Aorta (tissue), 5 donors: ENCODE measurements at places on chromosomes 11 and 22. TPM values are rescaled to one million over a fixed set of nuclear protein-coding genes. Genes with fewer than 3 reads are reported as not detected.

DNA sequence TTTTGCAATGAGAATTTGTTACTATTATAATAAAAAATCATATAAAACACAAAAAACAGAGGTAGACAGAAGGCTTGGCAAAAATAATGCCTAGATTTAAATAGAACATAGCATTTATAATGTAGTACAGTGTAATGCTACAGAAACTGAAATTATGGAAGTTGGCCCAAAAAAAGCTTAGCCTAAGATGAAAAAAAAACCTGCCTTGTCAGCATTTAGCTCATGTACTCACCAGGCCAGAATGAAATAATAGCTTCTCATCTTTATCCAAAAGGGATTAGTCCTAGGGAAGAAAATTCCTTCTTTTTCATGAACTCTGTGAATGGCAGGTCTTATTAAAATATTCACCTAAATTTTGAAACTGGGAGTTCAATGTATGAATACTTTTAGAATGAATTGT lies 951.1 kb downstream of the LRRC4C start:
- H3K27ac ChIP-seq = no peak overlapping the region
- H3K4me3 ChIP-seq = no peak overlapping the region
- no peaks in the 10 kb centered on the region for H3K36me3 ChIP-seq
- DNase-seq = no peak

DNA sequence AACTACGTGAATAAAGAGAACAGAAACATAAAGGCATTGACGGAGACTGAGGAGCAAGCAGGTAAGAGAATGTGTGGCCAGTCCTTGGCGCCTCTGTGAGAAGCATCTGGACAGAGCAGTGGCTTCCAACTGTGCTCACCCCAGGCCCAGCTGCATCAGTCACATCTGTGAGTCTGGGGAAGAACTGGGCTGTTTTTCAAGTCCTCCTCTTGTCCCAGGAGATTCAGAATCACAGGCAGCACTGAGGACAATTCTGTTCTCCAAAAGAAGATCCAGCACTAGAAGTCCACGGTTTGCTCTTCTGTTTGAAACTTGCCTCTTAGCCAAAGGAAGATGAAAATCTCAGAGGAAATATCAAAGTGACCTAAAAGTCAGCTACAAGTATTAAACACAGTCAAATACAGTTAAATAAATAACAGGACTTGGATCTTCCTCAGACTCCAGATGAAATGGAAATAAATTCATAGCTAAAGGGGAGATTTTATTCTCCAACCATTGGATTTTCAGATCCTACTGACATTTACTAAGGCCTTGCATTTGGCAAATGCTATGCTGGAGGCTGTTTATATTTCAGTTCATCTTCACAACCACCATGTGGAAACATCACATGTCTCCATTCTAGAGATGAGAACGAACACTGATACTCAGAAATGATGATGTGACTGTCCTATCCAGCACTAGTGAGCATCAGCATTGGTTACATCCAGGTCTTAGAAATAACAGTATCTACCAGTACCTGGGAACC lies 14.1 kb downstream of the FAM181B start:
- H3K27ac ChIP-seq = no peak overlapping the region
- no peaks in the 10 kb centered on the region for H3K36me3 ChIP-seq
- DNase-seq = no peak
- H3K4me1 ChIP-seq = peaks cover 13% of the 10 kb centered on the region
- no peaks in the 10 kb centered on the region for H3K27me3 ChIP-seq

- DNase-seq = no peak
- no peaks in the 10 kb centered on the region for H3K36me3 ChIP-seq
- no peaks in the 10 kb centered on the region for H3K27me3 ChIP-seq
- H3K27ac ChIP-seq = no peak overlapping the region
- no peaks in the 10 kb centered on the region for H3K4me1 ChIP-seq
- no peak overlapping the region for H3K4me3 ChIP-seq
Measured at GRCh38 chr11:63504933-63505586, 824 bp upstream of the LGALS12 start.

DNA sequence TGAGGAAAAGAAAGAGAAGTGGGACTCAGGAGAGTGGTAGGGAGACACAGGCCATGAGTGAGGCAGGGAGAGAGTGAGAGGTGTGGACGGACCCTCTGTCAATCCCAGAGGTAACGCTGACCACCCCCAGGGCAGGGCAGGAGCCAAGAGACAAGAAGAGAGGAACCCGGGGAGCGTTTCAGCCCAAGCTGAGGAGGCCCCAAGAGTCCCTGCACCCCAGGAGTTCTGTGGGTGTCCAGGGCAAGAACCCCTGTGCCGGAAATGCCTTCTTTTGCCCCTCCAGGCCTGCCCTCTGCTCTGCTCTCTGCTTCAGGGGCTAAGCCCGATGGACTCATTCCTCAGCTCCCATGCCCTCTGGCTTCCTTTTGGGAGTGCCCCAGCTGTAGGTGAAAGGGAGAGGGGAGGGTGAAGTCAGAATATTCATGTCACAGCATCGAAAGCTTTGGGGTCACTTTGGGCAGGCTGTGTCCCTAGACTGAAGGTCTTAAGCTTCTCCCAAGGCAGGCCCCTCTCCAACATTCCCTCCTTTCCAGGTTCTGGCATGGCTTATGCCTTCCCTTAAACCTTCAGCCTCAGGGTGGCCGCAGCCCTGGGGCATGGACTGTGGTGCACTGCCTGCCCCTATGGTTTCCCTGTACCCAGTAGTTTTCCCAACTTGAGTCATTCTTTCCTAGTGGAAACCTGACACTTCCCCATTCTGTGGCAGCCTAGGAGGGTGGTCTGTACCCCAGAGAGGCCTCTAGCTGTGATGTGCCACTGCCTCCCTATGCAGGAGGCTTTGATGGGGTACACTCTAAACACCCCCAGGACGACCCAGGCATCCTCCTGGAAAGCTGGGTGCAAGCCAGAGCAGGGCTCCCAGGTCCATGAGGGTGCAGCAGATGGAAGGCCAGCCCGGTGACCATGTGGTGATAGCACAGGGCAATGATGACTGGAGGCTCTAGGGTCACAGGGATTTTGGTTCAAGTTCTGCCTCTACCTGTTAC lies 27.1 kb downstream of the MYEOV start:
- H3K4me1 ChIP-seq = peaks cover 11% of the 10 kb centered on the region
- no peaks in the 10 kb centered on the region for H3K36me3 ChIP-seq
- no peak for DNase-seq

DNA sequence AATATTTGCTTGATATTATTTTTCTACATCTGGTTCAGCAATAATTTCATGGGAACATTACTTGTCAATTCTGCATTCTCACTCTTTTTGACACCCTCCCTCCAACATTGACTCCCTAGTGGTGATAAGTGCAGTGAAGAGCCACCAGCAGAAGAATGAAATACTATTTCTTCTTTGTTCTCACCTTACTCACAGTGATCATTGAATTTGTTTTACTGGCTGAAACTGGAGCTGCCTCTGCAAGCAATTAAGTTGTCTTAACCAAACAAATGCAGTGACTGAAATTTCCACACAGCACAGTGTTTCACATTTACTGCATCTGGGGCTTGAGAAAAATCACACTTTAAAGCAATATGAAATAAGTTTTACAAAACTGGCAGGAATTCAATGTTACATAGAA lies 189.8 kb downstream of the JRKL start:
- H3K27me3 ChIP-seq = no peaks in the 10 kb centered on the region
- no peaks in the 10 kb centered on the region for H3K36me3 ChIP-seq
- H3K27ac ChIP-seq = no peak overlapping the region
- no peak for DNase-seq
- H3K4me3 ChIP-seq = no peak overlapping the region

DNA sequence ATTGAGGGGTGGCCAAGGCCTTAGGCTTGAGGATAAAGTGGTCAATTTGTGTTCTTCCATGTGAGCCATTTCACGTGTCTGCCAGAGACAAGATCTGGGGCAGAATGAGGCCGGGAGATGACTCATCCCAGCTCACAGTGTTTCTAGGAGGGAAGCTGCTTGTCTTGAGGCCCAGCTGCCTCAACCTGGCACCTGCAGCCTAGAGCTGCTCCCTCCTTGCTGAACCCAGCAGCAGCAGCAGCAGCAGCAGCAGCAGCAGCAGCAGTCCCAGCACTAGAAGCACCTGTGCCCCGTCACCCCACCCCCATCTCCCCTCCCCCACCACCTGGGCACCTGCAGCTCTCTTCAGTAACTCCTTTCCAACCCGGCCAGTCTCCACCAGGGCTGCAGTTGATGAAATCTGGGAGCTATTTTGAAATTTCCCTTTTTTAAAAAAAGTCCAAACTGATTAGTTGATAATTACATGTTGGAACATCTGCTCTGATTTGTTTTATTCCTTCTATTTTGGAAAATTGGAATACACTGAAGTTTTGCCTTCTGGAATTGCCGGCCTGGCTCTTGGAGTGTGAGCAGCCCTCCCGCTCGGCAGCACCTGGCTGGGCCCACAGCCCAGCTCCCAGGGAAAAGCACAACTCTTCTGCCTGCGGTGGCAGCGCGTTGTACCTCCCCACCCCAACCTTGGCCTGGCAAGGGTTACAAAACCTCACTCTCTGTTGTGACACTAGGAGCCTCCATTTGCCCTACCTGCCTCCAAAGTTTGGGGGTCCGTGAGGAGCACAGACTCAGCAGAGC lies 143.5 kb downstream of the NXPE2 start:
- H3K27me3 ChIP-seq = no peaks in the 10 kb centered on the region
- H3K27ac ChIP-seq = no peak overlapping the region
- no peak for DNase-seq
- H3K36me3 ChIP-seq = no peaks in the 10 kb centered on the region

DNA sequence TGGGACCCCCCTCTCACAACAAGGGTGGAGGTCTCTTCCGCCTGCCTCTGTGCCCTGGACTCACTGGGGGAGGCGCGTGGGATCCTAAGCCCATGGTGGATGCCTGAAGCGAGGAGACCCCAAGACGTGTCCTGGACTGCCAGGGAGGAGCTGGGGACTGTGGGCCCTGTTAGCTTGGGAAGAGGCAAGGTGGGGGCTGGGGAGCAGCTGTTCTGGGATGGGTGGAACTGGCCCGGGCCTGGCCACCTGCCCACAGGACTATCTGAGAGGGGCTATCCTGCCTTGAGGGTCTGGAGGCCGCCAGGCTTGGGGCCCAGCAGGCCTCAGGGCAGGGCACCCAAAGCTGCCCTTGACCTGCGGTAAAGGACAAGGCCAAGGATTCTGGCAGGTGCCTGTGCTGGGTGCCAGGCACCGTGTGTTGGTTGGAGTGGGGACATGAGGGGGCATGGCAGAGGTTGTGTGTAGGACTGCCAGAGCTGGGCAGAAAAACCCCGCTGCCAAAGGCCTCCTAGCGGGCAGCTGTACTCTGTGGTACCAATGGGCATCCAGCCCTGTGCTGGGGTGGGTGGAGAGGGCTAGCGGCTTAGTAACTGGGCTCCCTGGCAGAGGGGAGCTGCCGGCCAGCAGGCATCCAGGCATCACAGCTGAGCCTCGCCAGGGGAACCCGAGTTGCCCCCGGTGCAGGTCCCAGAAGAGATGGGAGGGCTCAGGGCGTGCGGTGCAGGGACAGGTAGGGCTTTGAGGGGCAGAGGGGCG lies 670 bp downstream of the LSP1 start:
- H3K4me3 ChIP-seq = no peak overlapping the region
- H3K36me3 ChIP-seq = no peaks in the 10 kb centered on the region
- no peaks in the 10 kb centered on the region for H3K4me1 ChIP-seq
- no peaks in the 10 kb centered on the region for H3K27me3 ChIP-seq
- DNase-seq = no peak

DNA sequence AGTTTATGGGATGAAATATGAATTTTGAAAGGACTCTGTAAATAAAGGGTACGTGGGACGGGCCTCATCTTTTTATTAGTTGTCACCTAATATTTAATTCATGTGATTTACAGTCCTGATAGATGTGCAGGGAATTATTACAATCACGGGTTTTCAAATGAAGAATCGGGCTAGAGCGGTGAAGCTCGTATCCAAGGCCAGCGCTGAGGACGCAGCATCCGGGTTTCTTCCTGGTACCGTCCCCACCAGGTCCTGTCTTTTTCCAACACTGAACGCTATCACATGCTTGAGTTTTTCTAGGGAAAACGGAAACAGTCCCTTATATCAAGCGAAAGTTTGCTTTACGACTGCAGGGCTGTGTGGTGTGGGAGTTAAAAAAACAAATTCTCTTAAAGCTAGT lies 787 bp downstream of the SMDT1 start:
- DNase-seq = no peak
- no peaks in the 10 kb centered on the region for H3K4me1 ChIP-seq
- peak overlapping the region; percentile 89 for H3K4me3 ChIP-seq
- no peaks in the 10 kb centered on the region for H3K36me3 ChIP-seq
- peak overlapping the region; percentile 38 for H3K27ac ChIP-seq

DNA sequence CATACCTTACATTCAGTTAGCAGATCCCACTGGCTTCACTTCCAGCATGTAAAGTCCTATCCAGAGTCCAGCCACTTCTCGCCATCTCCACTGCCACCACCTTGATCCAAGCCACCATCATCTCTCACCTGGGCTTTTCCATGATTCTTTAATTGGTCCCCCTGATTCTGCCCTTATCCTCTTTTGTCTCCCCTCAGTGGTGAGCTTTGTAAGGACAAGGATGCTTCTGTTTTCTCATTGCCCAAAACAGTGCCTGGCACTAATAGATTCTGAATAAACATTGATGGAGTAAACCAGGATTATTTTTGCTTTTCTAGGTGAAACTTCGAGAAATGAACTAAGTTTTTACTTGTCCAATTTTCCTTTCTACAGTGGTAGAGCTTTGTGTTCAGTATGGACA lies 4.4 kb downstream of the POLA2 start:
- no peaks in the 10 kb centered on the region for H3K27me3 ChIP-seq
- no peaks in the 10 kb centered on the region for H3K36me3 ChIP-seq
- H3K4me3 ChIP-seq = no peak overlapping the region
- peaks cover 2% of the 10 kb centered on the region for H3K4me1 ChIP-seq

DNA sequence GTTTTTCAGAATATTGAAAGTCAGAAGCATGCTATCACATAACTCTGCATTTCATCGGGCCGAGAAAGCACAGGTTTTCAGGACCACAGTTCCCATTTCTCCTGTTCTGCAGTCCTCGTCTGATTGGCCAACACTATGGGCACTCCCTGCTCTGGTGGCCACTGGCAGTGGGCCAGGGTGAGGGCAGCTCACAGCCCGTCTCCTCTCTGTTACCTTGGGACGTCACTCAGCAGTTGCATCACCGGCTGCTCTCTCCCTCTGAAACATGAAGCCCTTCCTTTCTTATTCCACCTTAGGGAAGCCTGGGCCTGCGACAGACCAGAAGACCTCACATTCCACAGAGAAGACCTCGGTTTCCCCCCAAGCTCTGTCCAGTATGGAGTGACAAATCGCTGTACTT lies 11.4 kb upstream of the MICAL3 start:
- H3K4me3 ChIP-seq = no peak overlapping the region
- no peaks in the 10 kb centered on the region for H3K27me3 ChIP-seq
- no peak for DNase-seq
- no peaks in the 10 kb centered on the region for H3K36me3 ChIP-seq
- no peaks in the 10 kb centered on the region for H3K4me1 ChIP-seq

GRCh38 chr11:118076754-118077281 lies at the start of gene TMPRSS4:
Gene TMPRSS4, plus strand, starts transcription at chr11:118077078. Its CDS starts 225 bp downstream, at chr11:118077303.
- no peaks in the 10 kb centered on the region for H3K27me3 ChIP-seq
- H3K36me3 ChIP-seq = no peaks in the 10 kb centered on the region
- no peak within 1 kb of the TSS for H3K27ac ChIP-seq
- no peak for DNase-seq
- H3K4me3 ChIP-seq = no peak within 1 kb of the TSS

GRCh38 chr22:46362934-46363515 lies 27.5 kb downstream of the TRMU start:
- H3K27me3 ChIP-seq = no peaks in the 10 kb centered on the region
- H3K4me3 ChIP-seq = no peak overlapping the region

Gene DUSP18
- polyA plus RNA-seq = 1.6 TPM

Gene YPEL1
- 2.0 TPM for polyA plus RNA-seq

Gene SIDT2
- polyA plus RNA-seq = 62.9 TPM

Gene CHEK1
- 2.7 TPM for polyA plus RNA-seq

Gene OR10A2
- polyA plus RNA-seq = 0.13 TPM

Gene MFRP
- polyA plus RNA-seq = not detected
